ENCODE measurements at places on chromosomes 16 and 17.

DNA sequence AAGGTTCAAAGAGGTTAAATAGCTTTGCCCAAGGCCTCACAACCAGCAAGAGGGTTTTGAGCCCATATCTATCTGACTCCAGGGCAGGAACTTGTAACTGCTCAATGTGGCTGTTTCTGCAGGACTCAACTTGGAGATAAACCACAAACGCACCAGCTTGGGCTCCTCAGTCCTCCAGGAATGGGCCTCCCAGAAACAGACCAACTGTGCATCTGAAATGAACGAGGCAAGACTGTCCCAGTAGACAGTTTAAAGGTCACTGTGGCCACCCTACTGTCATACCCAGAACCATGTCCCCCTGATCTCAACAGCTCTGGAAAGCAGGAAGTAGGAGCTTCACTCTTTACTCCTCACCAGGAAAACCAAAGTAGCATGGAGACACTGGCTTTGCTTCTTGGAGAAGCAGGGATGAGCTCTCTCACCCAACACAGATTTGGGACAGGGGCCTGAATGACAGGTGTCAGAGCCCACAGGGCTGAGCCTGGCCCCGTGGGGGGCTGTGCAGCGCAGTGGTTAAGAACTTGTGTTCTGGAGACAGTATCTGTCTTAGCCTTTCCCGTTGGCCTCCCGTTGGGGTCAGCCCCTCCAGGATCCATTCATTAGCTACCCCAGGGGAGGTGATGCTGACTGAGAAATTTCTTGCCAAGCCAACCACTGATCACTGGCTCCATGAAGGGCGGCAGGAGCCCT is 2.3 kb upstream of the CALB2 start:
- DNase-seq = no peak

- DNase-seq = peak; percentile 59
Measured at GRCh38 chr17:82228842-82229697, at the start of gene SLC16A3. TSS of gene SLC16A3 (plus strand) at chr17:82229042. CDS start at chr17:82236009, 6,967 bp downstream.

DNA sequence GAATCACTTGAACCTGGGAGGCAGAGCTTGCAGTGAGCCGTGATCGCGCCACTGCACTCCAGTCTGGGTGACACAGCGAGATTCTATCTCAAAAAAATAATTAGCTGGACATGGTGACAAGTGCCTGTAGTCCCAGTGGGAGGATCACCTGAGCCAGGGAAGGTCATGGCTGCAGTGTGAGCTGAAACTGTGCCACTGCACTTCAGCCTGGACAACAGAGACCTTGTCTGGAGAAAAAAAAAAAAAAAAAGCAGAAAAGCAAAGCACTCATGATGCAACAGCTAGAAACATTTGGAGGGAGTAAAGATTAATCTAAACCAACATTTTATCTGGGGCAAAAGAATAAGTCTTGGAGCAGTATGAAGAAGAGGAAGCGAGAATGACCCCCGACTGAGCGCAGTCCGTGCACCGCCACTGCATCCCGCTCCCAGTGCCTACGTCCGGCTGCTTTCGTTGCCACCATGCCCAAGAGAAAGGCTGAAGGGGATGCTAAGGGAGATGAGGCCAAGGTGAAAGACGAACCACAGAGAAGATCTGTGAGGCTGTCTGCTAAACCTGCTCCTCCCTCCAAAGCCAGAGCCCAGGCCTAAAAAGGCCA is 8.2 kb downstream of the PRPSAP1 start:
- DNase-seq = no peak

- DNase-seq = no peak
Measured at GRCh38 chr16:81448154-81449131, 3.8 kb downstream of the CMIP start.

- peak; percentile 40 for DNase-seq
Measured at GRCh38 chr17:7296189-7296861, 1.9 kb upstream of the YBX2 start.

DNA sequence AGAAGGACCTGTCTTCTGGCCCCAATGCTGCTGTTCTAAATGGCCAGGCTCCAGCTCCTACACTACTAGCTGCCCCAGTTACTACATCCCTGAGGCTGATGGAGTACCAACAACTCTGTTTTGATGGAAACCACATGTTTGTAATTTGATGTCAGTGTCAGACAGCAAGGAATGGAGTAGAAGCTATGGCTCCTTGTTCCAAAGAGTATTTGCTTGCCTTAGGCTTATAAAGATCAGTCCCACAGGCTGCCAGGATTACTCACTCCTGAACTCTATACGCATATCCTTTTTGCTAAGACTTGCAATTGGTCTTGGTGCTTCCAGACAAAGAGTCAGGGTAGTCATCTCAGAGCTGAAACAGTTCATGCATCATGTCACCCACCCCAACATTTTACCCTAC is 139.6 kb downstream of the HS3ST3A1 start:
- no peak for DNase-seq

GRCh38 chr16:88345721-88346560 is 36.8 kb upstream of the ZNF469 start:
- DNase-seq = no peak

- no peak for DNase-seq
Measured at GRCh38 chr16:46482895-46483294, 138.3 kb downstream of the SHCBP1 start.

- DNase-seq = no peak
Measured at GRCh38 chr16:27232901-27233625, 29.7 kb downstream of the KDM8 start.

GRCh38 chr17:80937462-80938381 is 53.9 kb upstream of the CHMP6 start:
- no peak for DNase-seq

DNA sequence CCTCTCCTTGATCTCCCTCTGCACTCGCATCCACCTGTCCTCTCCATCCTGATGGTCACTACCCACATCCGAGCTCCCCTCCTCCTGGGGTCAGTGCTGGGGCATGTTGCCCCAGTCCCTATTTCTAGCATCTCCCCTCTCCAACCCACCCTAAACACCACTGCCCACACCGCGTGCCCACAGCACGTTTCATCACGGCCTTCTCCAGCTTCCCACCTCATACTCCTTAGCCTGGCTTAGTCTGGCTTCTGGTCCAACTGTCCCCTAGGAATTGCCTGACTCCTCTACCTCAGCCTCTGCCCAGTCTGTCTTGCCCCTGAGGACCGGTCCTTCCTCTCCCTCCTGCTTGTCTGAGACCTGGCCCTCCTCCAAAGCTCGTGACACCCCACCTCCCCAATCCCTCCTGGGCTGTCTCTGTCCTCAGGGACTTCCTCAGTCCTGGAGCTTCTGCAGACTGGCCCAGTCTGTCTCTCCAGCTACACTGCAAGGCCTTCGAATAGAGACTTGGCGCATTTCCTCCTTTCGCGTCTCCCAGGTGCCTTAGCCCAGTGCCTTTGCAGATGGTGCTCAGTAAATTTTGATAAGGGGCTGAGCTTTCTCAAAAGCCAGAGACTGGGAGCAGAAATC is 4.9 kb downstream of the ALOX15 start:
- DNase-seq = no peak

DNA sequence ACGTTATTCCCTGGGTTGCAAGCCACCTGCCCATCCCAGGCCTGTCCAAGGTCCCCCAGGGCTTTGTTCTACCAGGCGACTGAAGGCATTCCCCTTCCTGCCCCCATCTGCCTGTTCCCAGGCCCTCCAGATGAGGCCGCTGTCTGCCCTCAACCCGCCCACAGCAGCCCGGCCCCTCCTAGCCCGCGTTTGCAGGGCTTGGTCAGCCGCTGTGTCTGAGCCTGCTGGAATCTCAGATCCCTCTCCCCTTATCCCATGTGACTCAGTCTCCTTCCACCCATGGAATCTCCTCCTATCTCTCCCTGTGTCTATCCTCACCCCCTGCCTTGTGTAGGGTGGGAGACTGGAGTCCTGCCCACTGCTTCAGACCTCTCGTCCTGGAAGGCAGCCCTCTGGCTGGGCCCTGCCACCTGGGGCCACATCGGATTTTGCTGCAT is 186.0 kb upstream of the TNRC6C start:
- peak; percentile 34 for DNase-seq

- DNase-seq = no peak
Measured at GRCh38 chr17:80475910-80476876, at the start of gene NPTX1. TSS of gene NPTX1 (minus strand) at chr17:80476607. CDS start at chr17:80476446, 161 bp downstream.

GRCh38 chr17:17082878-17083277 is 40.6 kb downstream of the MPRIP start:
- DNase-seq = no peak

- DNase-seq = no peak
Measured at GRCh38 chr17:20800146-20800545, 220.6 kb downstream of the CDRT15L2 start.

DNA sequence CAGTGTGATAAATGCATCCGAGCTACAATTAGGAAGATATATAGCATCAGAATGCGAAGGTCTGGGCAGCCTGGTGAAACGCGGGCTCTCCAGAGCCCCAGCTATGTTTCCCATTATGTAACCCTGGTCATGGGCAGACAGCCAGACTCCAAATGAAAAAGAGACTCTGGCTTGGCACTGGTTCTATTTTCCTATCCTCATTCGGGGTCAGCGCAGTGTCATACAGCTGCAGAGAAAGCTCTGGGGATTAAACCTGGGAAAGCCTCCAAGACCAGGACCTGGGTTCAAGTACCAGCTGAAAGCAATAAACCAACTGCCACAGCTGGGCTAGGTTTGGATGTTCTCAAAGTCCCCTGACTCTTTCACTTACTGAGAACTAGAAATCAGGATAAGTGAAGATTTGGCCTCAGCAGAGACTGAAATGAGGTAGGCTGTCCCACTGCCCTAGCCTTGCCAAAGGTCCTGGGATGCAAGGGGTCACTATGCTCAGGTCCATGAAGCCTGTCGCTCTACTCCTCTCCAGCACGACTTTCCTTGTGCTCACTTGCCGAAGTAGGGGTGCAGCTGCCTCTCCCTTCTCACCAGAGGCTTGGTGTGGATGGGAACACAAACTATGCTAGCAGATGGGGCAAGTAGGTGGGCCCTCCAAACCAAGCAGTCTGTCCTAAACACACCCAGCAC is 123.8 kb downstream of the SMG6 start:
- no peak for DNase-seq

- DNase-seq = no peak
Measured at GRCh38 chr17:77070888-77071279, 69.9 kb upstream of the SEC14L1 start.

- peak; percentile 27 for DNase-seq
Measured at GRCh38 chr17:36533935-36534839, 481 bp downstream of the MYO19 start.

GRCh38 chr17:19268611-19269010 is 31.4 kb downstream of the EPN2 start:
- no peak for DNase-seq

- DNase-seq = no peak
Measured at GRCh38 chr16:69298261-69298660, 12.9 kb upstream of the VPS4A start.

- no peak for DNase-seq
Measured at GRCh38 chr17:59825533-59826322, 67.0 kb downstream of the TUBD1 start.

DNA sequence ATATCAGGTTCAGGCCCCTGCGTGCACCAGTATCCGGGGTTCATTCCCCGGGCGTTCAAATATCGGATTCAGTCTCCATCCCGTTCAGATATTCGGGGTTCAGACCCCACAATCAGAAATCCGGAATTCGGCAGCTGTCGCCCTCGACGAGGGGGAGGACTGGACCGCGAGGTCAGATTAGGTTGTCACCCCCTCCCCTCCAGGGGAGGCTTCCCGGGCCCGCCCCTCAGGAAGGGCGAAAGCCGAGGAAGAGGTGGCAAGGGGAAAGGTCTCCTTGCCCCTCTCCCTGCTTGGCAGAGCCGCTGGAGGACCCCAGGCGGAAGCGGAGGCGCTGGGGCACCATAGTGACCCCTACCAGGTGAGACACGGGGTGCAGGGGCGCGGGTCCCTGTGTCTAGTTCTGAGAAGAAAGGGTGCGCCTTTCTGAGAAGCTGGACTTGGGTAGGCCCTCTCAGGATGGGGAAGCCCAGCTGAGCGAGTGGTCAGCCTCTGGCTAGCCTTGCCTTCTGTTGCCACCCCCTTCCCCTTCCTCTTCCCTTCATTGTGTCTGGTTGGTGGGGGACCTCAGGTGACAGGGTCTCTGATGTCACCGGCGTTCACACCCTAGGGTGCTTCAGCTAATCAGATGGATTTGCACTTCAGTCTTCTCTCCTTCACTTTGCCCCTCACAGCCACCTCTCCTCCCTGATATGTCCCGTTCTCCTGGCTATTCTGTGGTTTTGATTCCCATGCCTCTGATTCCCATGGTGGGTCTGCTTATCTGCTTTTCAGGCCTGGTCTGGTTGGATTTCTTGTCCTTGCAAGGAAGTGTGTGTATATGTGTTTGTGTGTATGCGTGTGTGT is 844 bp downstream of the TAOK2 start:
- DNase-seq = no peak

DNA sequence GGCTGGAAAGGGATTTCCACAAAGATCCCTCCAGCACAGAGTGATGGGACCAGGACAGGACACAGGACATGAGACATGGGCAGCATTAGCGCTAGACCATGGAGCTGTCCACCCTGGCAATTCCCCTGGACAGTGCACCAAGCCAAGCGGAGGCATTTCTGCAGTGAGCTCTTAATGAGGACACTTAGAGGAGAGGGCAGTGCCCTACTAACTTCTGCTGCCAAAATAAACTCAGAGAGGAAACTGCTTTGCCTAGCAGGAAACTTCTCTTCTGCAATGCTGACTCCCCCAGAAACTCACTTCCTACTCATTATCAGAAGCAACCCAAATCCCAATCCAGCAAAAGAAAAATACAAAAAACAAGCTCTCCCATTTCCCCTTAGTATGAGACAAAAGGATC is 119.2 kb downstream of the HS3ST2 start:
- DNase-seq = no peak

- DNase-seq = no peak
Measured at GRCh38 chr16:46954562-46954961, 18.9 kb downstream of the DNAJA2 start.

DNA sequence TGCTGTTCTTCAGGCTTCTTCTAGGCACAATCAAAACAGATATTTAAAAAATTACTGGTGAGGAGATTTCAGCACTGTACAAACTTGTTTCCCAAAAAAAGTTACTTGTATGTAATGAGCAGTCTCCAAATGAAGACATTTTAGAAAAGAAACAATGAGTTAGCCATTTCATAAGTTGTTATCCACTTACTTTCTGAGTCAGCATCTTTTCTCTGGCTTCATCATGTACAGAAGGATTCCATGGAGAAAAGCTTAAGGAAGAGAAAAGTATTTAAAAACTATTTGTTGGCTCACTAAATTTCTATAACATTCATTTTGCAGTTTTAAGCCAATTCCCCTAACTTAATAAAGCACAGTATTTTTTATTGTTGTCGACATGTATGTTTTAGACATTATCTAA is 10.5 kb downstream of the AKTIP start:
- no peak for DNase-seq

DNA sequence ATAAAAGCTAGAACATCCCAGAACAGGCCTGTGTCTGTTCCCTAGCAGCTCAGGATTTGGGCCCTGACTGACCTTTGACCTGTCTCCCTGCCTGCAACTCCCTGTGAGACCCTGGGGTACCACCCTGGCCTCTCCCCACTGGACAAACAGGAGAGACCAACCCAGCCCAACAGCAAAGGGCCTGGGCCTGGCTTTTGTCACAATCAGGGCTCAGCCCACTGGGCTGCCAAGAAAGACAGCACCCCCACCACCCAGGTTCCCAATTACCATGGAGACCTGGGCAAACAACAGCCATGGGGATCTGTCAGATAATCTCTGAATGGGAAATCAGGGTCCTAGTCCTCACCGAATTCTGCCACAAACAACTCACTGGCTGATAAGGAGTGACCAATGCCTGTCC is 11.1 kb downstream of the PLLP start:
- no peak for DNase-seq

GRCh38 chr16:61892531-61892930 is 143.7 kb downstream of the CDH8 start:
- no peak for DNase-seq
